HS-5 (cell line): ENCODE measurements at places on chromosomes 2 and 18.

GRCh38 chr18:9101730-9102507 lies 580 bp upstream of the NDUFV2 start:
- no peak for DNase-seq

DNA sequence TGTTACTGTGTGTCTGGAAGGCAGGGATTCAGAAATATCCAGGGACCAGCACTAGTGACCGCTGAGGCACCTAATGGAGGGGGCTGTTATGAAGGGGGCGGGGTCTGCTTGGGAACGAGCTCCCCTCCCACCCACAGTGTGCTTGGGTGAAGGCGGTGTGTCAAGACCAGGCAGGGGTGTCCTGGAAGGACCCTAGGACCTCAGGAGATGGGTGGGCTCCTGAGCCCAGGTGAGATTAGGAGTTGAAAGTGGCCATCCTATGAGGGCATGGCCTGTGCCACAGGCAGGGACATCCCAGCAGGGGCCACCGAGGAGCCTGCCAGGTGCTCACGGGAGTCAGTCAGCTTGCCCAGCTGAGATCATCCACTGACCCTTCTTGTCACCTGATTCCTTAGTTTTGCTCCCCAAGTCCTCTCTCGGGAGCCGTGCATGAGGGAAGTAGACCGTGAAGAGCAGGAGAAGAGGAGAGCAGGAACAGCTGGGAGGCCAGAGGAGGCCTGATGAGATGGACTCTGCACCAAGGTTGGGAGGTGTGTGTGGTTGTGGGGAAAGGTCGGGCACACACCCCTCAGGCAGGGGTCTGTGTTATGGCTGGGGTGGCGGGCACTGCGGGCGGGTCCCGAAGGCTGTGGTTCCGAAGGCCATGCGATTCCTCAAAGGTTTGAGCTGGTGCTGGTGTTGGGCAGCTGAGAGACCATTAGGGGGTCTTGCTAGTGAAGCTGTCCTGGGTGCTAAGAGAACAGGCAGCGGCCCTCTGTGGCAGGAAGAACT lies 180.9 kb upstream of the HS6ST1 start:
- DNase-seq, result no peak

- DNase-seq, result no peak
These were observed 2.1 kb downstream of the SLC39A10 start for GRCh38 chr2:195659114-195659513.

DNA sequence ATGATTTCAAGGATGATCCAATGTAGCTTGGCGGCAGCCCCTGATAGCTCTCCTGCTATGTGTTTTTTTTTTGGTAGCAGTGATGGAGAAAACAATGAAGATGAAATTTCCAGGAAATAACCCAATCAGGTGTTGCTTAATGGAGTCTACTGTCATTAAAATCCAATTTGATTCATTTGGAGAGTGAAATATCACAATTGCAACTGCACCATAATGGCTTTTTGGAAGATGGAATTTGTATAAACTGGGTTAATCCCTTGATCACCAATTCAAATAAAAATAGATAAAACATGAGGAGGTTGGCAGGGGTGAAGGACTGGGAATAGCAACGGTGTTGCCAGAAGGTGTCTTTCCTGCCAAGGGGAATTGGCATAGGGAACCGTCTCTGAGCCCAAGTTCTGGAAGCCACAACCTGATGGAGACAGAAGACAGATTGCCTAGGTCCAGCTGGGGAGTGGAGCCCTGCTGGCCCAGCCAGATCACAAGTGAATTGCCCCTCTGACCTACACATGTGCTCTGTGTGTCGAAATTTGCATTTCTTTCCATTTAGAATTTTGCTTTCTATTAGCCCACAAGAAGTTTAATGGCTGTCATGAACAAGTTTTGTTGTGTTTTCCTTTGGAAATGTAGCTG lies 170.3 kb upstream of the SPRED2 start:
- DNase-seq, result no peak

- DNase-seq, result no peak
These were observed 2.5 kb upstream of the PDCL3 start for GRCh38 chr2:100560216-100560830.

- no peak for DNase-seq
These were observed 70.7 kb downstream of the CALCRL start for GRCh38 chr2:187377340-187377739.

DNA sequence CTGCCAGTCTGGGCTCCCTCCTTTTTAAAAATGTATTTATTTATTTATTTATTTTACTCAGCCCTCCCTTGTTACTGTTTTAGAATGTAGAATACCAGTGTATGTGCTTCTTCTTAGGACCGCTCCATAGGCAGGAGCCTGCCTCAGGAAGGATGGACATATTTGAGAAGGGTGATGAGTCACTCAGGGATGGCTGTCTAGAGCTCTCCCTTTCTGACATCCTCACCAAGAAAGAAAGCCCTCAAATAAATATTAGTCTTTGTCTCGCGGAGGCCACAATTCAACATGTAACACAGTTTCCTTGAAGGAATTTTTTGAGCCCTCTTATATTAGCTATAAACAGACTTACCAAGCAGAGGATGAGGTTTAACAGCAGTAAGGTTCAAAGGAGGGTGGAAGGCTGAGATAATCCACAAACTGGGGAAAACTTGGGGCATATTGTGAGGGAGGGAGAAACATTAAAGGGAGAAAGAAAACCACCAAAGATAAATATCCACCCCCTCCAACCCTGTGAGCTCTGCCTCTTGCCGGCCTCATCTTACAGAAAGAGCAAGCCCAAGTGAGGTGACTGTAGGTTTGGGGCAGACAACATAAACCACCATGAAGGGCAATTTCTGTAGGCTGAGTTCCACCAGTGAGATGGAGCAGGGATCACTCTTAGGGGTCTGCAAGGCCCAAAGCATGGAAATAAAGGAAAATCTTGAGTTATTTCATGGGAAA lies 163.4 kb downstream of the LRRTM1 start:
- no peak for DNase-seq

DNA sequence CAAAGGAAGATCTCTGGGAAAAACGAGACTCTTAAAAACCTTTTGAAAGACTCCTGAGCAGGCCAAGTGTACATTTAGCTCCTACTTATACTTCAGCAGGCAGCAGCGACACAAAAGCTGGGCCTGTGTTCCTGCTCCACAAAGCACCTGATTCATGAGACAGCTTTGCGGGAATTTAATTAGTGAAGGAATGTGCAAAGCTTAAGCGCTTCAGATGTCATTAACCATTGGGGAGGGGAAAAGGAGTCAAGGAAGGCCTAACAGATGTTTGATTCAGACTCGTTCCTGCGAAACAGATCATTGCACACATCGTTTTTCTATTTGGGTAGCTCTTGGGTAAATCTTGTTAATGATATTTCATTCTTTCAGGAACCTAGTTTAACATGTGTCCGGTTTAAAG lies 125.9 kb downstream of the MAIP1 start:
- no peak for DNase-seq

DNA sequence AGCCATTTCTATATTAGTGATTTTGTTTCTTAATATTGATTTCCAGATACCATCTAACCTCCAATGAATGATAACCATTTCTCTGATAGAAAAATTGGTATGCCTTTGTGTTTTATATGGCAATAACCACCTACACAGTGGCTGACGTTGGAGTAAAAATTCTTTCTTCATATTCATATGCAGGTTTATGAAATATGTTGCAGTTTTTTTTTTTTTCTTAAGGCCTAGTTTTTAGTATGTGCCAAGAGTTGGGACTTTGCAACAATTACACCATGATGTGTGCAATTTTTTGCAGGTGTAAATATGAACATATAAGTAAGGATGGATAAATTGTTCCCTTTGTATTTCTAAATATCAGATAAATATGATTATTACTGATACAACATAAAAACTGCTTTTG lies 163.2 kb upstream of the MYO3B start:
- no peak for DNase-seq

DNA sequence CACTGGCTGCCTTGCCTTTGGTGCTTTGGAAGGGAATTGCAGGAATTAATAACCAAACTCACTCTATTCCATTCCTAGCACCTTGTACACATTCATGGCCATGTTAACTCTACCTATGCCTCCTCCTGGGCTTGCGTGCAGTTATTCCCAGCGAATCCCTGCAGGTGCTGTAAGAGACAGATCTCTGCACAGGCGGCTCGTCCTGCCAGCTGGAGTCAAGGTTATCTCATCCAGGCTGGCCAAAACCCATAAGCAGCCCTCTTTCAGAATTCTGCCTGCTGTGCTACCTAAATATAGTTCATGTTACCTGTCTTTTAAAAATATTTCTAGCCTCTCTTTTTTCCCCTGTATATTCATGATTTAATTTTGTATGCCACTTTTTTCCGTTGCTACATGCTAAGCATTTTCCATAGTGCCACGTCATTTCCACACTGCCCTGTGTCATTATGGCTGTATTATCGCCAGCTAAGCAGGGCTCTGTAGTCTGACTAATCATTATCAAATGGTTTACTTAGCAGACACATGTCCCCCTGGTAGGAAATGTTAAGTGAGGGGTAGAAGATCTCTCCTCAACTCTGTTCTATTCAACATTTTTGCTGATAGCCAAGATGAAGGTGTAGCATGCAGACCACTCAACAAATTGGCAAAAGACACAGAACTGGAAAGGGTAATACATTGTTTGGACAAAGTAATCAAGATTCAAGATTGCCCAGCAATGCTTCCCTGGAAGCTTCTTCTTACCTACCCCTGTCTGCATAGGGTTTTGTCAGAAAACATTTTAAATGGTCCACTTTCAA lies 79.7 kb upstream of the TAF1B start:
- DNase-seq, result no peak

- DNase-seq, result no peak
These were observed 189.2 kb downstream of the OSR1 start for GRCh38 chr2:19169134-19169768.

DNA sequence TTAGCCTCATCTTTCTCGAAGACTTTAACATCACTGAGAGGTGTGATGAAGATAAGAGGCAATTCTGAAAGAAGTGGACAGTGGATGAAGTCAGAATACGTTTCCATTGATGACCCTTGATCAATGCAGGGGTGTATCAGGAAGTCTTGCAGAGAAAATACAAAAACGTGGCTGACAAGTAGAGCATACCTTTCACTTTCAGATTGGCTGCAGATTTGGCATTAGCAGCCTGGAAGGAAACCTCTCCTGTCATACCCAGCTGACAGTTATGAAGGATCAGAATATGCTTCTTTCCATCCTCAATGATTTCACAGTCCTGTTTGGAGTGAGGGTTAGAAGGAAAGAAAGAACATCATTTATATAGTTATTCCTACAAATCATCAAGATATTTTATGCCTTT lies 152.5 kb downstream of the PLEKHA3 start:
- DNase-seq, result no peak

DNA sequence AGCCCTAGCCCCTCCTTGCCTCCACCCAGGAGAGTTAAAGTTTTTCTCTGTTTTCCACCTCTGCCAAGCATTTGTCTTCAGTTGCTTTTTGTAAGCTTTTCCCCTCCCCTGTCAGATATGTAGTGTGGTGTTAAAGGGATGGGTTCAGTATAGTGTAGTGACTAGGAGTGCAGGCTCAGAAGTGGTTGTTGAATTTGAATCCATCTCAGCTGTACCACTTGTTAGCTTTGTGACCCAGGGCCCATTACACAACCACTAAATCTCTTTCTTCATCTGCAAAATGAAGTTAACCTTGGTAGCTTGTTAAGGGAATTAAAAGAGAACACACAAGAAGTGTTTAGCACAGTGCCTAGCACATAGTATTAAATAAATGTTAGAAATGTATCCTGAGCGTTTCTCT lies 56.9 kb downstream of the MAP3K20 start:
- DNase-seq, result no peak

GRCh38 chr2:147439986-147440385 lies 404.8 kb upstream of the ACVR2A start:
- DNase-seq, result no peak

GRCh38 chr2:231334179-231334930 lies 61.2 kb upstream of the B3GNT7 start:
- no peak for DNase-seq

DNA sequence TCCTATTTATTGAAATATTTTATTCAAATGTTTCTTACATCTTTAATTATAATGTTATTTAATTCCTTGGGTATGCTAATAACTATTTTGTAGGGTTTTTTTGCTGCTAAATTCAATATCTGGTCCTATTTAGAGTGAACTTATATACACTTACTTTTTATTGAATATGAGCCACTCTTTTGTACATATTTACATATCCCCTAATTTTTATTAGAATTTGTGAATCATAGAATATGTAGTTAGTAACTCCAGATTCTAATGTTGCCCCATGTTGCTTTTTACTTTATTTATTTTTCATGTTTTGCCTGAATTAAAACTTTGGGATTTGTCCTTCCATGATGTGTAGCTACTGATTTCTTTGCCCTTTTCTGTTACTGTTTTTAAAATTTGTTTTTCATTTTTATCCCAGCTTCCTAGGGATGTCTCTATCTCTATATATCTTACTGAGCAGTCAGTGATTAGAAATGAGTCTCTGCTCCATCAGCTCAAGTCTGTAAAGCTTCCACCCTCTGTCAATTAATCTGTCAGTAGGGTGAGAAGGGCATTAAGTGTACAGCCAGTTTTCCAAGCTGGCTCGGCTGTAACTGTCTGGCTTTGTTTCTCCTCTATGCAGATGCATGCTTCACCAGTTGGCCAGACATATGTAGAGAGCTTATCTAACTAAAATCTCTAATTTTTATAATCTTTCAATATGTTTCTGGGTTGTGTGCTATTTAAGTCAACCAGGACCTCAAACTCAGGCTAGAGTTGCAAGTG lies 256.9 kb downstream of the CDH19 start:
- no peak for DNase-seq

GRCh38 chr18:77255426-77256105 lies 5.9 kb downstream of the GALR1 start:
- DNase-seq, result no peak

DNA sequence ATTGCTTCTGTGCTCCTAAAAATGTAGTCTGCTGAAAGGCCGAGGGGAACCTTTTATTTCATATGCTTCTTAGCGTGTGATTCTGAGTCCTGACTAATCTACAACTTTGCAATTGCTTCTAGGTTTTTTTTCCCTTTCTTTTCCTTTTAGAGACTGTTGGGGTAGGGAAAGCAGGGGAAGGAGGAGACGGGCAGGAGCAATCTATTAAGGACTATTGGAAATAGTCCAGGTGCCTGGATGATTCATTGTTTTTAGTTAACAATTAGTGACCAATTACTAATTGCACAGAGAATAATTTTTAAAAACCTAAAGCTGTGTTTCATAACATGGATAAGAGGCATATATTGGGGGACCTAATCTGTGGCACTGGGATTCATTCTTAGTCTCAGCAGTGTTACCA lies 49.4 kb upstream of the STON1 start:
- DNase-seq, result no peak

DNA sequence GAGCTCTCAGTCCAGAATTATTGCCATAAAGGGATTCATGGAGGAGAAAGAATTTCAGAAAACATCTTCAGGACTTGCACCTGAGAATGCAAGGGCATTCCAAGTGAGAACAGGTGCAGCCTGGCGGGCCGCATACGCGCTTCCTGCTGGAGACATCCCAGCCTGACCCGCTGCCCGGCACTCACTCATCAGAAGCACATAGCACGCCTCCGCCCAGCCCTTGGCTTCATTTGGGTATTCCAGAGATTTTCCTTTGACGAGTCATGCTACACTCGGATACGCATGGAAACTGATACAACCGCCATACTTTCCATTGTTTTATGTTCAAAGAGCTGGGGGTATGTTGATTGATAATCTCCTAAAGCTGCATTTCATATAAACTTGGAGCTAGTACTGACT lies 228.0 kb upstream of the ID2 start:
- DNase-seq, result no peak

- DNase-seq, result no peak
These were observed 127.0 kb upstream of the CHST9 start for GRCh38 chr18:27312153-27312552.
